Stimulated activated CD8-positive, alpha-beta memory T cell treated with anti-CD3 and anti-CD28 coated beads, Interleukin-4, amount 100 ng/mL, for 1 hour (primary cell): ENCODE measurements at places on chromosomes 16 and 17.

DNA sequence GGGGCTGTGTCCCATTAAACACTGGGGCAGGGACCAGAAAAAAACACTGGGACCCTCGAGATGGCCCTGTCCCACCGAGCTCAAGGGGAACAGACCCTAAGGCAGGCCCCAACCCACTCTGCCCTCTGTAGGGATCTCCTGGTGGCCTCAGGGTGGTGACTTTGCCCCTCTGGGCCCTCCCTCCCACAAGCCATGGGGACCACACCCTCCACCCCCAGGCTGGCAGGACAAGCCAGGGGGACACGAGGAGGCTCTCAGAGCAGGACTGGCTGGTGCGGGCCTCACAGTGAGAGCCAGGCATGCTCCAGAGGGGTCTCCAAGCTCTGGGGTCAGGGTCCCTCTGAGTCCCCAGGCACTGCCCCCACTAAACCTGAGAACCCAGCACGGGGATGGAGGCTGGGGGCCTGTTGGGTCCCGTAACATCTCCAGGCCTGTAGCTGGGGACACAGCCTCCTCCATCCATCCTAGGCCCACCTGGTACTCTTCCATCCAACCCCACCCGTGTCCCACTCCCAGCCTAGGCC, 14.5 kb upstream of the SRRM2 start:
- no peak for DNase-seq

GRCh38 chr17:77366558-77367245, 225.9 kb downstream of the SEC14L1 start:
- no peak for DNase-seq

DNA sequence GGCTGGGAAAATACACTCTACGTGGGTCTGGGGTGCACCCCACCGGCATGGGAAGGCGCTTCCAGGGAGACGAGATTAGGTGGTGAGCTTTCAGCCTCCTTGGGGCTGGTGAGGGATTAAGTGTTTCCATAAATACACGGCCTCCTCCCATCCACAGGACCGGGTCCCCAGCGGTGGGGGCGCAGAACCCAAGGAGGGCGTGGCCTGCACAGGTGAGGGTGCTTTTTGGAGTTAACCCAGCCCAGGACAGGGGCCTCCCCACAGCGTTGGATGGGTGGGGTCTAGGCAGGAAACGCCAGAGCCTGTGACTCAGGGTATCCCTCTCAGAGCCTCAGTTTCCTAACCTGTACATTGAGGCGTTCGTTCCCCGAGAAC, 1.1 kb downstream of the C16orf74 start:
- DNase-seq = no peak

DNA sequence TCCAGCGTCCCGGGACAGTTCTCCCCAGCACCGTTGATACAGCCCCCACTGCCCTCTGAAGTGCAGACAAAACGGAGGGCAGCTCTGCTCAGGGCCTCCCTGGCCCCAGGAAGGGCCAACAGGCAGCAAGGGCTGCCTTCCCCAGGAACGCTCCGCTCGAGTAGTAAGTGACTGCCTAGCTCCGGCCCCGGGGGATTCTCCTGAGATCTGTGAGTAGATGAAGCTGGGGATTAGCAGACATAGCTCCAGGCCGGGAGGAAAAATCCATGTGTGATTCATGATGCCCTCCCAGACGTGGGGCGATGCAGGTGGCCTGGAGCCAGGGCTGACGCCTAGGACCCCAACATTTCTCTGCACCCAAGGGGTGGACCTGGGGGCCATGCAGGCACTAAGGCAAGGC, 85.3 kb downstream of the ENGASE start:
- no peak for DNase-seq
